ENCODE measurements at places on chromosomes 12 and 14.

DNA sequence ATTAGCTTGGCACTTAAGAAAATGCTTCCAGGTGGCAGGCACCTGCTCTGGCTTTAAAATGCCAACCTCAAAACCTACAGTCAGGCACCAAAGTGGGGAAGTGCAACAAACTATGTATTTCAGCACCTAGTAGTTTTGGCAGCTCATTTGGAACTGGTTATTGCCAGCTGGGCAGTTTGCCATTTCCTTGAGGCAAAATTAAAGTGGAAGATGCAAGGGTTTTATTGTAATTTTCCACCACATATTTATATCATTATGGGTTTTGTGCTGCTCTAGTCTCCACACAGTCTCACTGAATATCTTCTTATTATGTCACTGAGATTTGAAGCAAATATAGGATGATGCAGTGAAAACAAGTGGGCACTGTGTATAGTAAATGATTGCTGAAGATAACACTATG lies 117.0 kb downstream of the PRKD1 start:
- no peak for DNase-seq

DNA sequence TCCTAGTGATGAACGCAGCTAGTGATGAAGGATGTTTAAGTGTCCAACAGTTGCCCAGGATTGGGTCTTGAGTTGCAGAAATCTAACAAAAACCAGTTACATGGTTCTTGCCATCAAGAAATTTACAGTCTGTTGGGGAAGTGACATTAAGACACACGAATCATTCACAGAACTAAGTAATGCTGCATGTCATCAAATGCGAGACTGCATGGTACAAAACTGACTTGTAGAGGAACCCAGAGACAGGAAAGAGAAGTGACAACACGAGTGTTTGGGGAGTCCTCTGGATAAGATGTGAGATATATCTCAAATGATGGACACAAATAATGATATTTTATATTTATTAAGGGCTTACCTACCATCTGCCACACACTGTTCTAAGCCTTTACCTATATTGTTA lies 6.1 kb upstream of the SYNE3 start:
- no peak for DNase-seq

DNA sequence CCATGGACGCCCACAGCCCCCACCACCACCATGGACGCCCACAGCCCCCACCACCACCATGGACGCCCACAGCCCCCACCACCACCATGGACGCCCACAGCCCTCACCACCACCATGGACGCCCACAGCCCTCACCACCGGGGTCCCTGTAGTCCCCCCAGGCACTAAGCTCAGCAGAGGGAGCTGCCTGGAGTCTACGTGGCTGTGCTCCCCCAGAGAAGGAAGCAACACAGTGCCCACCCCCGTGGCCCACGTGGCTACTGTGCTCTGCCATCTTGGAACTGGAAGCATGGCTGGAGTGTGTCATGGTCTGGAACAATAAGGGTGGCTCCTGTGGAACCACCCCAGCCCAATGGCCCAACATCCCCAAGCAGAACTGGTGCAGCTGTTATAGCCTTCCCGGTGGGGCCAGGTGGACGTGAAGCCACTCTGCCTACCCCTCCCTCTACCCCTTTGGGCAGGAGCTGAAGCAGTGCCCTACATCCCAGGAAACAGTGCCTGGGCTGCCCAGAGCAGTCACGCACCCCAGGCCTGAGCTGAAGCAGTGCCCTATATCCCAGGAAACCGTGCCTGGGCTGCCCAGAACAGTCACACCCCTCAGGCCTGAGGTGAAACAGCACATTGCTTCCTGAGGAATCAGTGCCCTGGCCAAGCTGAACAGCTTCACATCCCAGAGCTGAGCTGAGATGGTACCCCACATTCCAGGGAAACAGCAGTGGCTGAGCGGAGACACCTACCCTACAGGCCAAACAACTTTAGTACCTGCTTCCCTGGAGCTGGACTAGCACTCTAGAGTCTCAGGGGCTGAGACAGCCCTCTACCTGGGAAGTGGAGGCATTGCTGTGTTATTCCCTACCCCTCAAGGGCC lies 9.0 kb upstream of the SFSWAP start:
- no peak for DNase-seq

DNA sequence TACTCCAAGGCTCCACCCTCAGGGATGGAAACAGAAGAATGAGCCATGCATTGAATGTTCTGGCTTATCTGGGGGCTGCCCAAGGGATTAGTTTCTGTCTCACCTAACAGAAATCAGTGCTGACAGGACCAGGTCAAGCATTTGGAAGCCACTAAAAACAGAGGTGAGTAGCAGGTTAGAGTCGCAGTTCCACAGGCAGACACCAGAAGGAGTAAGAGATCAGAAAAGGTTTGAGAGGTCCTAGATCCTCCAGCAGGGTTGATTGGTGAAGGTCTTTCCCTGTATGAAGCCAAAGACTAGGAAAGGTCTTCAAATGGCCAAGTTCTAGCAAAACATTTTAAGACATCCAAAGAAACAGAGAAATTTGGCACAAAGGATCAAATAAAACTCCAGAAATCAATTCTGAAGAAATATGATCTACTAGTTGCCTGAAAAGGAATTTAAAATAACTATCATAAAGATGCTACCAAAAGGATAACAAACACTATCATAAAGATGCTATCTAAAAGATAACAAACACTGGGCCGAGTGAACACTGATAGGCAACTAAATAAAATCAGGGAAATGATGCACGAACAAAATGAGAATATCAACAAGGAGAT lies 19.5 kb upstream of the TTC9 start:
- DNase-seq: no peak

- no peak for DNase-seq
Observed at GRCh38 chr12:2244013-2244861, 191.4 kb downstream of the CACNA1C start.

DNA sequence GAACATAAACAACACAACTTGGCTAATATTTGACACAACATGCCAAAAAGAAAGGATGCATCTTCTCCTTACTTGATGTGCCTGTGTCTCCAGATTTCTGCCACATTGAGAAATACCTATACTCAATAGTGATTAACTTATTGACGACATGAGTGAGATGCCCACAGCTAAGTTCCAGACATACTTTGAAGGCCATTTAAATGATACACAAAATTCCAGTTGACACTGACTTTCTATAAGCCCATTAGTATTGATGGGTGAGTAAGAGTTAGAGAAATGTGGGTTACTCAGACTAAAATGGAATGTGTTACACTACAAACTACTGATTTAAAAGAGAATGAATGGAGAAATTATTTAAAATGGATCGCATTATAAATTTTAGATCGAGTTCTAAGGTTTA lies 838.2 kb upstream of the MGAT4C start:
- no peak for DNase-seq

DNA sequence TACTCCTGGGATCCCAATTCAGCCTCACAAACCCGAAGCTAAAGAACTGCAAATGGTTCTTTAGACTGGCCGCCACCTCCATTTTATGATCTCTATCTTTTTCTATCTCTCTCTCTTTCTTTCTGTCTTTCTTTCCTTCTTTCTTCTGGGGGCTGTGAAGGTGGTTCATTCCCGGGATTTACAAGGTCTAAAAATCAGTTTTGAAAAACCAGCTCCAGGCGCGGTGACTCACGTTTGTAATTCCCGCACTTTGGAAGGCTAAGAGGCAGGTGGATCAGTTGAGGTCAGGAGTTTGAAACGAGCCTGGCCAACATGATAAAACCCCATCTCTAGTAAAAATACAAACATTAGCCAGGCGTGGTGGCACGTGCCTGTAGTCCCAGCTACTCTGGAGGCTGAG lies 67.2 kb upstream of the VASH1 start:
- no peak for DNase-seq

Data from spinal cord (tissue), 10 donors.